Gastrocnemius medialis (tissue), 4 donors: ENCODE measurements at places on chromosomes 16 and 17. TPM values are rescaled to one million over a fixed set of nuclear protein-coding genes. Genes with fewer than 3 reads are reported as not detected.
A peak's percentile ranks its signal among the peaks of the same experiment; 100 is the strongest.

DNA sequence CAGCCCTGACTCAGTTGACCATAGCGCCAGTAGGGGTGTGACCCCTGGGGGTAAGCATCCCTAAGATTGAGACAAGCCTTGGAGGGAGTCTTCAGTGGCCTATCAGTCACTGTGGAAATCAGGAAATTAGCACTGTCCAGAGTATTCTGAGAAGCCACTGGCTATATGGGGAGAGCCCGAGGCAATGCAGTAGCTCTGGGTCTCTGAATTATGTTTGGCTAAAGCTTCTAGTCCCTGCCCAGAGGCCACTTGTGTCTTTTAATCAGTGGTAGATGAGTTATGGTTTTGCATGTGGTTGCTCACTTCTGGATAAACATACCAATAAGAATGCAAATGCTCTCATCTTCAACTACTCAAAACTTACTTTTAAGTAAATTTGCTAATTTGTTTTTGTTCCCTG, 100.6 kb upstream of the TOX3 start:
- no peak overlapping the region for H3K27ac ChIP-seq
- no peaks in the 10 kb centered on the region for H3K27me3 ChIP-seq
- no peak overlapping the region for H3K4me3 ChIP-seq
- H3K36me3 ChIP-seq, result no peaks in the 10 kb centered on the region

C1QTNF8 gene
- not detected for total RNA-seq

GRCh38 chr17:7177954-7178477, 1.2 kb downstream of the ASGR1 start:
- H3K4me3 ChIP-seq, result peak overlapping the region; percentile 35
- no peak overlapping the region for H3K27ac ChIP-seq
- peaks cover 45% of the 10 kb centered on the region for H3K27me3 ChIP-seq
- DNase-seq, result no peak
- H3K4me1 ChIP-seq, result peaks cover 8% of the 10 kb centered on the region

GRCh38 chr17:38464723-38465390, 36.6 kb downstream of the ARHGAP23 start:
- DNase-seq, result peak; percentile 75
- H3K4me1 ChIP-seq, result peaks cover 41% of the 10 kb centered on the region
- peak overlapping the region; percentile 86 for H3K27ac ChIP-seq
- no peaks in the 10 kb centered on the region for H3K27me3 ChIP-seq

- H3K4me3 ChIP-seq, result no peak overlapping the region
- peaks cover 5% of the 10 kb centered on the region for H3K36me3 ChIP-seq
- peak; percentile 63 for DNase-seq
- peak overlapping the region; percentile 73 for H3K27ac ChIP-seq
These were observed 112.2 kb downstream of the VPS53 start for GRCh38 chr17:602436-602835.

TNFSF13 gene
- 8.4 TPM for total RNA-seq

EVPLL gene
- total RNA-seq, result not detected

CBX2 gene
- total RNA-seq, result 1.1 TPM

- no peak overlapping the region for H3K4me3 ChIP-seq
- DNase-seq, result no peak
- no peak overlapping the region for H3K27ac ChIP-seq
- H3K36me3 ChIP-seq, result peaks cover 2% of the 10 kb centered on the region
- H3K4me1 ChIP-seq, result no peaks in the 10 kb centered on the region
- no peaks in the 10 kb centered on the region for H3K27me3 ChIP-seq
These were observed 54.8 kb upstream of the CRISPLD2 start for GRCh38 chr16:84764970-84765369.

GRCh38 chr16:57184887-57185445, 873 bp downstream of the PSME3IP1 start:
- peak overlapping the region; percentile 91 for H3K4me3 ChIP-seq
- DNase-seq, result no peak
- H3K27ac ChIP-seq, result peak overlapping the region; percentile 92
- H3K4me1 ChIP-seq, result peaks cover 29% of the 10 kb centered on the region
- H3K27me3 ChIP-seq, result no peaks in the 10 kb centered on the region

GRCh38 chr17:14925498-14925897, 339.6 kb downstream of the PMP22 start:
- no peaks in the 10 kb centered on the region for H3K36me3 ChIP-seq
- no peaks in the 10 kb centered on the region for H3K4me1 ChIP-seq
- DNase-seq, result no peak

TRIM72 gene
- 76.7 TPM for total RNA-seq

DNA sequence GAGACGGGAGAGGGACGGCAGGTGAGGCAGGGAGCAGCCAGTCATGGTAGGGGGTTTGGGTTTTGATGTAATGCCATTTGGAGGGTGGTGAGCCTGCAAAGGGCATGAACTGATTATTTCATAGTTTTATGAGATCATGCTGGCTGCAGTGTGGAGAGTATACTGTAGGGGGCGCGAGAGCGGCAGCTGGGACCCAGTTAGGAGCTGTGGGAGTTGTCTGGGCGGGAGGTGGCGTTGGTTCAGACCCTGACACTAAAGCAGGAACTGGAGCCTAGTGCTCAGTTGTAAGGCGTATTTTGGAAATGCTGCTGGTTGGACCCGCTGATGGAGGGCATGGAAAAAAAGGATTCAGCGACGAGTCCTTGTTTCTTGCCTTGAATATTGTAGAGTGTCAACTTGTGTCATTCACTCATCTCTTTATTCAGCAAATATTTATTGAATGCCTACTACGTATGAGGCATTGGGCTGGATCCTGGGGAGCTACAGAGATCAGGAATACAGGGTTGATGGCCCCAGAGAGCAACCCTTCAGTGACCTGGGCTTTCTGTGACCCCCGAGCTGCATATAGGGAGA, 23.7 kb upstream of the KDM8 start:
- no peak overlapping the region for H3K27ac ChIP-seq
- peaks cover 3% of the 10 kb centered on the region for H3K27me3 ChIP-seq
- DNase-seq, result peak; percentile 60
- H3K4me3 ChIP-seq, result no peak overlapping the region
- no peaks in the 10 kb centered on the region for H3K36me3 ChIP-seq

GRCh38 chr16:88570691-88571092, 489 bp downstream of the ZC3H18 start:
- no peaks in the 10 kb centered on the region for H3K27me3 ChIP-seq
- H3K27ac ChIP-seq, result peak overlapping the region; percentile 85
- peaks cover 1% of the 10 kb centered on the region for H3K36me3 ChIP-seq
- H3K4me1 ChIP-seq, result peaks cover 29% of the 10 kb centered on the region

TEKT1 gene
- not detected for total RNA-seq

- no peak for DNase-seq
- no peak overlapping the region for H3K4me3 ChIP-seq
- H3K27ac ChIP-seq, result no peak overlapping the region
- no peaks in the 10 kb centered on the region for H3K36me3 ChIP-seq
These were observed 255.1 kb downstream of the HS3ST3A1 start for GRCh38 chr17:13346592-13346991.

GRCh38 chr17:40724656-40725055, 21.1 kb upstream of the KRT24 start:
- no peaks in the 10 kb centered on the region for H3K27me3 ChIP-seq
- H3K27ac ChIP-seq, result no peak overlapping the region
- H3K4me1 ChIP-seq, result no peaks in the 10 kb centered on the region
- no peak for DNase-seq

GRCh38 chr17:66655861-66656260, 179.1 kb upstream of the CACNG5 start:
- DNase-seq, result no peak
- no peaks in the 10 kb centered on the region for H3K4me1 ChIP-seq
- H3K27me3 ChIP-seq, result no peaks in the 10 kb centered on the region
- no peak overlapping the region for H3K4me3 ChIP-seq

DNA sequence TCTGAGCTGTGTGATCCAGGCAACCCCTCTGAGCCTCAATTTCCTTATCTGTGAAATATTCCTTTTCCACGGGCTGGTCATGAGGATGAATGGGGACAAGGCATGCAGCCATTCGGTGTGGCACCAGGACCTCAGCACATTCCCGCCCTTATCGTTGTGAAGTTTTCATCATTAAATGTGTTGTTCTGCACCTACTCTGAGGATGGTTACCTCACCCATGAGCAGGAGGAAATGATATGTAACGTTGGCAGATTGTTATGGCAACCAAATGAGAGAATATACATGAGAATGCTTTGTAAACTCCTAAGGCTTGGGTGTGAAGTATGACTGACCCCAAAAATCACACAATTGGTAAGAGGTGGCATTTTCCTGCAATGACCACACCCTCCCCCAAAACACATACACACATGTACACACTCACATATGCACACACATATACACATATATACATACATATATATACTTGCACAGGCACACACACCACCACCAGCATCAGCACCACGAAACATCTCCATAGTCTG, 39.5 kb downstream of the SMARCE1 start:
- no peaks in the 10 kb centered on the region for H3K36me3 ChIP-seq
- no peaks in the 10 kb centered on the region for H3K27me3 ChIP-seq
- no peak overlapping the region for H3K27ac ChIP-seq
- no peaks in the 10 kb centered on the region for H3K4me1 ChIP-seq

CLEC10A gene
- total RNA-seq, result not detected

GRCh38 chr16:84614073-84614459, 3.8 kb downstream of the COTL1 start:
- DNase-seq, result no peak
- H3K4me3 ChIP-seq, result no peak overlapping the region
- no peak overlapping the region for H3K27ac ChIP-seq
- peaks cover 14% of the 10 kb centered on the region for H3K4me1 ChIP-seq
- peaks cover 26% of the 10 kb centered on the region for H3K27me3 ChIP-seq
- no peaks in the 10 kb centered on the region for H3K36me3 ChIP-seq

- H3K36me3 ChIP-seq, result peaks cover 16% of the 10 kb centered on the region
- no peak overlapping the region for H3K27ac ChIP-seq
- no peaks in the 10 kb centered on the region for H3K4me1 ChIP-seq
These were observed 38.2 kb downstream of the PRPSAP2 start for GRCh38 chr17:18896146-18896545.

HEATR9 gene
- not detected for total RNA-seq

GRCh38 chr17:40582328-40582901, 17.1 kb upstream of the CCR7 start:
- peaks cover 2% of the 10 kb centered on the region for H3K27me3 ChIP-seq
- peak overlapping the region; percentile 55 for H3K27ac ChIP-seq
- H3K36me3 ChIP-seq, result no peaks in the 10 kb centered on the region
- no peak for DNase-seq
- H3K4me3 ChIP-seq, result no peak overlapping the region

GRCh38 chr17:55487695-55488432, 23.4 kb downstream of the SMIM36 start:
- DNase-seq, result no peak
- H3K27ac ChIP-seq, result no peak overlapping the region
- H3K4me1 ChIP-seq, result no peaks in the 10 kb centered on the region
- H3K36me3 ChIP-seq, result no peaks in the 10 kb centered on the region
- H3K27me3 ChIP-seq, result no peaks in the 10 kb centered on the region
- no peak overlapping the region for H3K4me3 ChIP-seq

ODAD4 gene
- total RNA-seq, result 0.13 TPM

DHRS7C gene
- total RNA-seq, result 39.9 TPM

DNA sequence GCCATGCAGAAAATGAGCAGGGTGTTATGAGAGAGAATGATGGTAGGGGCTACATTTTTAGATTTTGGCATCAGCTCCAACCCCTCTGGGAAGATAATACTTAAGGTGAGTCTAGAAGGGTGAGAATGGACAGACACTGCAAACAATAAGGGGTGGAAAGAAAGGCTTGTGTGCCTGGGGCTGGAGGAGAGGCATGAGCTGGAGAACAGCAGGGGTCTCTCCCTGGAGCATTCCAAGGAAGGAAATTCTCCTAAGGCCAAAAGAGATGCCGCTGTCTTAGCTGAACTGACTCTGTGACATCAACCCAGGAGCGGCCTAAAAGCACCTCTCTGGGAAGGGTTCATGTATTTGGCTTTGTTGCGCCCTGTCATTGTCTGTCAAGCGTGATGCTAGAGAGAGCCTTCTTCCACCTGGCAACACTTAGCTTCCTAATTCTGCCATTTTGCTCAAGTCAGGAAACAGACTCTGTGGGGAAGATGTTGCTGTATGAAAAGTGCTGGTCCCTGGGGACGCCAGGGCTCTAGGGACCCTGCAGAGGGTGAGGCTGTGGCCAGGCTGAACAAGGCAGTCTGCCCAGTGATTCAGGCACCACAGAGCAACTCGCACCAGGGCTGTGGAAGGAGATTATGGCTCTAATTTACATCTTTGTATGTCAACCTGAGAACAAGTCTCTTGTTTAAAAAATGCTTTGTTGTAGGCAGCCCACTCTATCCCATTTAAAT, 225.7 kb downstream of the CBLN1 start:
- H3K27me3 ChIP-seq, result no peaks in the 10 kb centered on the region
- H3K36me3 ChIP-seq, result no peaks in the 10 kb centered on the region
- H3K4me1 ChIP-seq, result no peaks in the 10 kb centered on the region
- H3K27ac ChIP-seq, result no peak overlapping the region
- H3K4me3 ChIP-seq, result no peak overlapping the region

- DNase-seq, result no peak
- H3K27ac ChIP-seq, result no peak overlapping the region
- H3K27me3 ChIP-seq, result no peaks in the 10 kb centered on the region
- no peaks in the 10 kb centered on the region for H3K4me1 ChIP-seq
- no peaks in the 10 kb centered on the region for H3K36me3 ChIP-seq
- H3K4me3 ChIP-seq, result no peak overlapping the region
These were observed 68.3 kb upstream of the BCAR1 start for GRCh38 chr16:75319513-75320411.

GRCh38 chr16:24900230-24900629, 54.5 kb downstream of the SLC5A11 start:
- no peaks in the 10 kb centered on the region for H3K36me3 ChIP-seq
- DNase-seq, result no peak
- no peaks in the 10 kb centered on the region for H3K27me3 ChIP-seq
- no peak overlapping the region for H3K27ac ChIP-seq

DNA sequence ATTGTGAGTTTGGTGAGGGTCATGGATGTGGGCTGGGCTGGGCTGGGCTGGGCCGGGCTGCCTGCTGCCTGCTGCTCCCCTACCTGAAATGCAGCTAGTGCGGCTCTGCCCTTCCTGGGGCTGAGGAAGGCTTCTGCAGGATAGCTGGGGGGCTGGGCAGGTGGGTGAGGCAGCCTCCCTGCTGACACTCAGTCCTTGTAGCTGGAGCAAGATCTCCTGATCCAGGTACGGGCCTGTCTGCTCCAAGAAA, 4.7 kb downstream of the RPL13 start:
- H3K36me3 ChIP-seq, result peaks cover 37% of the 10 kb centered on the region
- H3K27me3 ChIP-seq, result peaks cover 12% of the 10 kb centered on the region
- no peak for DNase-seq

PSMD12 gene
- 72.8 TPM for total RNA-seq

- peaks cover 18% of the 10 kb centered on the region for H3K4me1 ChIP-seq
- H3K27me3 ChIP-seq, result no peaks in the 10 kb centered on the region
- peak overlapping the region; percentile 58 for H3K27ac ChIP-seq
- H3K36me3 ChIP-seq, result no peaks in the 10 kb centered on the region
- no peak for DNase-seq
- no peak overlapping the region for H3K4me3 ChIP-seq
These were observed 76.5 kb upstream of the GSE1 start for GRCh38 chr16:85536411-85537330.

SOX8 gene
- total RNA-seq, result 0.10 TPM

- H3K4me3 ChIP-seq, result no peak overlapping the region
- H3K36me3 ChIP-seq, result no peaks in the 10 kb centered on the region
- no peak for DNase-seq
- no peak overlapping the region for H3K27ac ChIP-seq
- no peaks in the 10 kb centered on the region for H3K4me1 ChIP-seq
- H3K27me3 ChIP-seq, result no peaks in the 10 kb centered on the region
These were observed 250.0 kb downstream of the ABCC12 start for GRCh38 chr16:47905771-47906170.

- peaks cover 29% of the 10 kb centered on the region for H3K4me1 ChIP-seq
- H3K27me3 ChIP-seq, result no peaks in the 10 kb centered on the region
- H3K27ac ChIP-seq, result peak overlapping the region; percentile 98
- H3K4me3 ChIP-seq, result peak overlapping the region; percentile 96
These were observed 3.7 kb upstream of the PER1 start for GRCh38 chr17:8155996-8156245.
